Osteoblast (primary cell): ENCODE measurements at places on chromosomes 7 and 10. TPM values are rescaled to one million over a fixed set of nuclear protein-coding genes. Genes with fewer than 3 reads are reported as not detected.

GRCh38 chr10:48990226-48990625 is 50.6 kb upstream of the LRRC18 start:
- H3K27me3 ChIP-seq = peaks cover 11% of the 10 kb centered on the region
- no peaks in the 10 kb centered on the region for H3K36me3 ChIP-seq
- no peaks in the 10 kb centered on the region for H3K4me1 ChIP-seq
- no peak for DNase-seq
- H3K4me3 ChIP-seq = no peak overlapping the region

DNA sequence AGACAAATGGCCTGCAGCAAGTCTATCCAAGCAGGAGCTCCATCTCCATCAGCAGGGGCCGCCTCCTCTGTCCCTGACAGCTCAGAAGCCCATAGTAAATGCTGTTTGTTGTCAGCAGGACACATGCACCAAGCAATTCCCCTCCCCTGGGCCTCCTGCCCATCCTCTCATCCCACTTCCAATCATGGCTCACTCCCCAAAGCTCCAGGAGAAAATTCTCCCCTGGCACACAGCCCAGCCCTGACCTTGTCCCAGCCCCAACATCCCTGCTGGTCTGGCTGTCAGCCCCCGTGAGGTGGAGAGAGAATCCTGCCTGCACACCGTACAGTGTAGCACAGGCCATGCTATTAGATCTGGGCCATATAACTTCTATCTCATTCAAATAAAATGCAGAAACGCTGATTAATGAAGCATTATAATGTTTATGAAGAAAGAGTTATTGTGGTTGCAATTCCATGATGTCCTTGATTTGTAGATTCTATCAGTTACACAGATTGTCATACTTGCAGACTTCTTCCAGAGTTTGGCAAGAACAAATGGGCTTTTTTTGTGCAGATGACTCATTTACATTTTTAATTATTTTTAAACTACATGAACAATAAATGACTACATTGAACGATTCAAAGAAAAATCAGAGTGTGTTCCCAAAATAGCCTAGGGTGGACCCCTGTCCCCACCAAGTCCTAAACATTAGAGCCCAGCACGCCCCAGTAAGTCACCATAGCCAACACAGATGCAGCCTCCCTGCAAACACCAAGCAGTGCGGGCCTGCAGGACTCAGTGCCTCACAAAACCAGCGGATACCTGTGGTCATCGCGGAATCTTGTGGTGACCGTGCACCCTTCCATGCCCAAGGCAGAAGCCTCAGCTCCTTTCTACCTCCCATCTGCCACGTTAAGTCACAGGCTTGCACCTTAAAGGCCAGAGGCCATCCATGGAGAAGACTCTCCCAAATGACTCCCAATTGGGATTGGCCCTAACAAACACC is 70.1 kb downstream of the COBL start:
- no peaks in the 10 kb centered on the region for H3K4me1 ChIP-seq
- H3K27me3 ChIP-seq = no peaks in the 10 kb centered on the region
- no peaks in the 10 kb centered on the region for H3K36me3 ChIP-seq
- H3K4me3 ChIP-seq = no peak overlapping the region
- H3K27ac ChIP-seq = no peak overlapping the region
- DNase-seq = no peak

GRCh38 chr7:143323653-143324052 is 7.7 kb downstream of the CLCN1 start:
- no peaks in the 10 kb centered on the region for H3K36me3 ChIP-seq
- peaks cover 14% of the 10 kb centered on the region for H3K4me1 ChIP-seq
- H3K4me3 ChIP-seq = no peak overlapping the region
- DNase-seq = no peak
- no peak overlapping the region for H3K27ac ChIP-seq
- no peaks in the 10 kb centered on the region for H3K27me3 ChIP-seq

DNA sequence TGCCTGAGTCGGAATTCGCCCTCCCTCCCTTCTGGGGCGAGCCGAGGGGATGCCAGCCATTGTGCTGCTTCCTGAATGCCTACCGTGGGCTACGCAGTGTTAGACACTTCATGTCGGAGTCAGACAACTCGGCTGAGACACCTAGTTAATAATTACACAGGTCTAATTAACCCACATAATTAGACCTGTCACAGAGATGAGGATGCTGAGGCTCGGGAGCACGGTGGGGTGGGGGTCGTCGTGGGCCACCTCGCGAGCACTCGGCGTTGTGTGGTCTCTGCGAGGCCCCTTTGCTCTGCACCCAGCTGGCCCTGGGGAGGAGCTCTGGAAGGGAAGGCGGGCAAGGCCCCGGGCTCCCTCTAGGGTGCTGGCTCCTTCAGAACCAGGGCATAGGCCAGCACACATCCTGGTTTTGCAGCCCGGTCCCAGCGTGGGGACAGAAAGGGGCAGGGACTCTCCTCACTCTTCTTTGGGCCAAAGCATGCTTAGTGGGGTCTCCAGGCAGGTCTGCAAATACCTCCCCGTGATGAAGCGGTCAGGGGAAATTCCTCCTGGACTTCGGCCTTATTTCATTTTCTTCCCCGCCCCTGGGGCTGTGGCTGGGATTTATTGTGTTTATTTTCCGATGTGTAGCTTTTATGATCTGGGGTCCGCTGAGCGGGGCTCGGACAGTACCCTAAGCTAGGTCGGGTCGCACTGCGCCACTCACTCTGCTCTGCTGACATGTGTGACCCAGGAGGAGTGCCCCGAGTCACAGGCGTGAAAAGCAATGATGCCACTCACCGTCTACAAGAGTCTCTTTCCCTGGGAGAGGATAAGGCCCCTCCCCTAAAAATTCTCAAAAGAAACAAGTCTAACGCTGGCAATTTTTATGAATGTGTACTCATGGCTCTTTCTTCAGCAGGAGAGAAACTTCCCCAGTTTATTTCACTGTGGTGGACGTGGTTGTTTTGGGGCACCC is 4.9 kb upstream of the FOXL3 start:
- no peaks in the 10 kb centered on the region for H3K4me1 ChIP-seq
- H3K27me3 ChIP-seq = peaks cover 50% of the 10 kb centered on the region
- peak; percentile 74 for DNase-seq
- H3K36me3 ChIP-seq = no peaks in the 10 kb centered on the region

- no peak overlapping the region for H3K4me3 ChIP-seq
- peak; percentile 65 for DNase-seq
- H3K27ac ChIP-seq = peak overlapping the region; percentile 77
- H3K27me3 ChIP-seq = no peaks in the 10 kb centered on the region
- peaks cover 13% of the 10 kb centered on the region for H3K36me3 ChIP-seq
These were observed 51.6 kb downstream of the ARMH3 start for GRCh38 chr10:102004376-102004775.

DNA sequence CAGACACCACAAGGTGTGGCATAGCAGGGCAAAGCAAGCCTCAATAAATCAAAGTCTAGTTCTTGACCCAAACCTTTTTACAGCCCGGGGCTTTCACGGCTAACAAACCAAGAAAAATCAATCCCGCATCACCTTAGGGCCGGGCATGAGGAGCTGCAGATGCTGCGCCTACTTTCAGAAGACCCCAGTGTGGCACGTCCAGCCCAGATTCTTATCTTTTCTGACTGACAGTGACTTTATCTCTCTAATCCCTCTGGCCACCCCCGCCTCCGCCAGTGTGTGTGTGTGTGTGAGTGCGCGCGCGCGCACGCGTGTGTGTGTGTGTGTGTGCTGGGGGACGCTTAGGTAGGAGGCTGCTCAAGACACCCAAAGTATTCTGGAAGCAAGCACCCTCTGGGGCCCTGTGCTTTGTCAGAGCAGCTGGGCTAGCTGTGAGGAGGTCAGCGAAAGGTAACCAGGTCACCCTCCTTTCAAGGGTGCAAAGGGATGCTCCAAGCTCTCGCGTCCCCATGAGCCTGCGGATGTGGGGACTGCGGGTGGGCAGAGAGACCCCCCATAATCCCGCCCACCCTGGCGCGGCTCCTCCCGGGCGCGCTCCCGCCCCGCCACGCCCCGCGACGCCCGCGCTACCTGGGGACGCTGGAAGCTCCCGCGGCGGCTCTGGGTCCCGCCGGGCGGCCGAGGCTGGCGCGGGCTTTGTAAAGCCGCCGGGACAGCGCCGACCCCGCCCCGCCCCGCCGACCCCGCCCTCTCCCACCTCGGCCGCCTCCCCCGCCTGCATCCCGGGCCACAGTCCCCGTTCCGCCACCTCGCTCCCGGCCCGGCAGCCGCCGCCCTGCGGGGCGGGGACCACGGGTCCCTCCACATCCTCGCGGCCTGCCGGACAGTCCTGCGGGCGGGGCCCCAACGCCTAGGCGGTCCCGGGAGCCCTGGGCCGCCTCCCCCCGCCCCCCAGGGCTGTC is 57.1 kb upstream of the RHOBTB1 start:
- H3K27ac ChIP-seq = no peak overlapping the region
- H3K4me3 ChIP-seq = peak overlapping the region; percentile 57
- H3K36me3 ChIP-seq = no peaks in the 10 kb centered on the region
- H3K27me3 ChIP-seq = peaks cover 28% of the 10 kb centered on the region
- no peaks in the 10 kb centered on the region for H3K4me1 ChIP-seq

DNA sequence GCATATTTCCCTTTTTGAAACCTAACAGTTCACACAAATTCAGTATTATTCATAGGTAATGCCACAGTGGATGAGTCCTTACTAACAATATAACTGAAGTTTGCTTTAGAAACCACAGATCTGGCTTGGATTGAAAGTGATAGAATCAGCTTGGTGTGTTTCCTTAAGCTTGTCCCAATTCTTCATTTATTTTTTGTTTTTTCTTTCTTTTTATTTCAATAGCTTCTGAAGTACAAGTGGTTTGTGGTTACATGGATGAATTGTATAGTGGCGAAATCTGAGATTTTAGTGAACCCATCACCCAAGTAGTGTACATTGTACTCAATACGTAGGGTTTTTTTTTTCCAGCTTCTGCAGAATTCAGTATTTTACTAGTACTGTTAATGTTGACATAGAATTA is 518.2 kb upstream of the SEMA3D start:
- DNase-seq = no peak
- no peak overlapping the region for H3K4me3 ChIP-seq
- no peaks in the 10 kb centered on the region for H3K36me3 ChIP-seq

- peak within 1 kb of the TSS; percentile 87 for H3K4me3 ChIP-seq
- H3K4me1 ChIP-seq = peaks cover 51% of the 10 kb centered on the region
- H3K27ac ChIP-seq = peak within 1 kb of the TSS; percentile 74
- H3K36me3 ChIP-seq = peaks cover 18% of the 10 kb centered on the region
- no peaks in the 10 kb centered on the region for H3K27me3 ChIP-seq
These were observed at the start of gene PPP1R3C for GRCh38 chr10:91632671-91633550. Gene PPP1R3C (minus strand): TSS chr10:91633071. CDS start chr10:91632969, 102 bp downstream.

DNA sequence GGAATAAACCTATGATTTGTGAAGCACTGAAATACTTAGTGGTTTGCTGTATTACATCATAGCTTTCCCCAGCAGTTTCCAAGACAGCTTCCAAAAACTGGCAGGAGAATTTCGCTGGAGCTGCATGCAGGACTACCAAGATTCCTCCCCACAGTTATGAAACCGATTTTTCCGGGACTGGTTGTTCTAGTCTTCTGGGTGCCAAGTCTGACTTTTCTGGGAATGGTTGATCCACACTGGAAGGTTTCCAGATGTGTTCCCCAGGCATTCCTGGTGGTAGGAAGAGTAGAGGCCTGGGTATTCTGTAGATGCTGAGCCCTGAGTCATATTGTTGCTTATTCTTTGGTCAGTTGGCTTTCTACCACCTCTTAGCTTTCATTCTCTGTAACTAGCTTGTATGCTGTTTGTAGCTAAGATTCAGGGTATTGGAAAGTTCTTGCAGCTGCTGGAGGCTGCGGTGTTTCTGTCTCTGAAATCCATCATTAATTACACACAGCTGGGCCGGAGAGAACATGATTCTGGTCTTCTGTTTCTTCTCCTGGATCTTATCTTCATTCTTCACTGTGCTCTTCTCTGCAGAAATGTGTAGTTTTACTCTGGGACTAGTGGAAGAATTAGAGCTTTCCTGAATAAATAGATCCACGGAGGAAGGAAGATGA is 6.3 kb downstream of the ABCC2 start:
- H3K36me3 ChIP-seq = no peaks in the 10 kb centered on the region
- H3K4me1 ChIP-seq = peaks cover 31% of the 10 kb centered on the region
- H3K27ac ChIP-seq = peak overlapping the region; percentile 75
- no peaks in the 10 kb centered on the region for H3K27me3 ChIP-seq
- DNase-seq = peak; percentile 83

DNA sequence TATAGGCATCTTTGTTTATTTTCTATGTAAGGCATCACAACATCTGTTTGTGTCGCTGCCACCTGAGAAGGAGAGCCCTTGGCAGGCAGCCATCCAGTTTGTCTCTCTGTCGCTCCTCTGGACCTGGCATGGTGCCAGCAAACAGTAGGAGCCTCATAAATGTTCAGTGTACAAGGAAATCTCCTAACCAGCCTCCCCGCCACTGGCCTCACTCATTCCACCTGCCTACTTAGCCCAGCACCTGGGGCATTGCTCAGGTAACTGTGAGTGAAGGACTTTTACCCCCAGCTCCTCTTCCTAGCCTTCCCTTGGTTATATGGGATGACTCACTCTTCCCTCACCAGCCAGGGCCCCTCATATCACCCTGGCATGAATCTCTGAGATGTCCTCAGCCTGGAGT is 61.7 kb upstream of the NPTX2 start:
- no peaks in the 10 kb centered on the region for H3K27me3 ChIP-seq
- H3K4me1 ChIP-seq = no peaks in the 10 kb centered on the region
- no peaks in the 10 kb centered on the region for H3K36me3 ChIP-seq
- H3K4me3 ChIP-seq = no peak overlapping the region
- DNase-seq = no peak

- no peaks in the 10 kb centered on the region for H3K4me1 ChIP-seq
- H3K27me3 ChIP-seq = no peaks in the 10 kb centered on the region
- no peak overlapping the region for H3K27ac ChIP-seq
- peak; percentile 37 for DNase-seq
These were observed 22.8 kb downstream of the VPS26A start for GRCh38 chr10:69146759-69147158.

GRCh38 chr10:12774204-12774894 is 227.2 kb downstream of the CCDC3 start:
- H3K27ac ChIP-seq = no peak overlapping the region
- no peaks in the 10 kb centered on the region for H3K36me3 ChIP-seq
- no peak overlapping the region for H3K4me3 ChIP-seq
- H3K4me1 ChIP-seq = no peaks in the 10 kb centered on the region

DNA sequence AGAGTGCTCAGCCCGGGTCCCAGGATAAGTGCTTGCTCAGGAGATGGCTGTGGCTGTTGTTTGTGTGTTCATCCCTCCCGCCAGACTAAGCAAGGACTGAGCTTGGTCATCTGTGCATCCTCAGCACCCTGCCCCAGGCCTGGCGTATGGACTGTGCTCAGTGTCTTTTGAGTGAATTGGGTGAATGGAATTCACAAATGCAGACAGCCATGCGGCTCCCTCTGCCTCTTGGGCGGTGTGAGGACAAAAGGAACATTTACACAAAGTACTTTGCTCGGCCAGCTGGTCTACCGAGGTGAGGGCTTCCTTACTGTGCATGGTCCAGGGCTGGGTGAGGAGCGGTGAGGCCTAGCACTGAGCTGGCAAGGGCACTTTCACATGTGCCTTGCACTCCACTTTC is 120.2 kb downstream of the CDH23 start:
- no peak overlapping the region for H3K27ac ChIP-seq
- DNase-seq = peak; percentile 41
- no peaks in the 10 kb centered on the region for H3K4me1 ChIP-seq
- peaks cover 12% of the 10 kb centered on the region for H3K27me3 ChIP-seq
- H3K4me3 ChIP-seq = no peak overlapping the region

ZNF37A gene
- 15.6 and 19.4 TPM in 2 replicates for total RNA-seq

OPN1SW gene
- not detected in 2 replicates for total RNA-seq

VCL gene
- 169 and 201 TPM in 2 replicates for total RNA-seq

TEX36 gene
- total RNA-seq = not detected in 2 replicates

CNPY1 gene
- not detected in 2 replicates for total RNA-seq

FAM25C gene
- not detected in 2 replicates for total RNA-seq

AUTS2 gene
- total RNA-seq = 15.2 and 17.4 TPM in 2 replicates
